ENCODE measurements at places on chromosomes 7 and 10.
A peak's percentile ranks its signal among the peaks of the same experiment; 100 is the strongest.

DNA sequence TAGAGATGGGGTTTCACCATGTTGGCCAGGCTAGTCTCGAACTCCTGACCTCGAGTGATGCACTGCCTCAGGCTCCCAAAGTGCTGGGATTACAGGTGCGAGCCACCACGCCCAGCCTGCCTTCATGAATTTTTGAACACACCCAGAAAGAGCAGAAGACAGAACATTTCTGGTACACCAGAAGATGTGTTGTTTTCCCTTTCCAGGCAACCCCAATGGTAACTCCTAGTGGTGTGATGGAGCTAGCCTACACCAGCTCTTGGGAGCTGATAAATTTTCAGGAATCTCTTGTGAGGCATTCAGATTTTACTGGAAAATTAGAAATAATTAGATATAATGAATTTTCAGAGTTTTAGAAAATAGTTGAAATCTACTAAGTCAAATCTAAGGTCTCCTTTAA lies 904 bp upstream of the CCDC7 start:
- DNase-seq, result no peak

DNA sequence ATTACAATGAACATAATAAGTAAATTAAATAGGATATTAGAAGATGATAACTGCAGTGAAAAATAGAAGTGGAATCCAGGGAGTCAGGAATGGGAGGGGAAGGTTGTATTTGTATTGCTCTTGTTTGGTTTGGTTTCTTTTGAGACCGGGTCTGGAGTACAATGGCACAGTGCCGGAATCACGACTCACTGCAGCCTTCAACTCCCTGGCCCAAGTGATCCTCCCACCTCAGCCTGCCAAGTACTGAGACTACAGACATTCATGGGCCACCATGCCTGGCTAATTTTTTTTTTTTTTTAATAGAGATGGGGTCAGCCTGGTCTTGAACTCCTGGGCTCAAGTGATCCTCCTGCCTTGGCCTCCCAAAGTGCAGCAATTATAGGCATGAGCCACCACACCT lies 59.9 kb upstream of the LRRC4 start:
- DNase-seq, result peak; percentile 25

- DNase-seq, result no peak
These were observed 30.9 kb downstream of the FAM20C start for GRCh38 chr7:223118-223800.

- DNase-seq, result no peak
These were observed 26.7 kb upstream of the NDST2 start for GRCh38 chr10:73838008-73838567.

GRCh38 chr7:137146552-137147337 lies 196.8 kb downstream of the PTN start:
- peak; percentile 46 for DNase-seq

DNA sequence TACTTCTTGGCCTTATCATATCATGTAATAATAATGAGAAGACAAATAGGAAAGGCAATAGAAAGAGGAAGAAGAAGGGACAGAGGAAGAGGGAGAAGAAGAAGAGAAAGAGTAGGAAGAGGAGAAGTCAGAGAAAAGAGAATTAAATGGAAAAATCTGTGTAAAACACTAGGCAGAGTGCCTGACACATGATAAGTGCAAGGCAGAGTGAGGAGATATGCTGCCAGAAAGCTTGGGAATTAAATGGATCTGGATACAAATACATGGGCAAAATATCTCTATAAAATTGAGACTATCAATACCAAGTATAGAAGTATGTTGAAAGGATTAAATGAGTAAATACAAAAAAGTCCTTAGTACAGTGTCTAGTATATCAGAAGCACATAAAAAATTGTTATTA lies 124.8 kb downstream of the CACNA2D1 start:
- no peak for DNase-seq

Measured in cardiac fibroblast (primary cell).